ENCODE measurements at places on chromosomes 11 and 22.

DNA sequence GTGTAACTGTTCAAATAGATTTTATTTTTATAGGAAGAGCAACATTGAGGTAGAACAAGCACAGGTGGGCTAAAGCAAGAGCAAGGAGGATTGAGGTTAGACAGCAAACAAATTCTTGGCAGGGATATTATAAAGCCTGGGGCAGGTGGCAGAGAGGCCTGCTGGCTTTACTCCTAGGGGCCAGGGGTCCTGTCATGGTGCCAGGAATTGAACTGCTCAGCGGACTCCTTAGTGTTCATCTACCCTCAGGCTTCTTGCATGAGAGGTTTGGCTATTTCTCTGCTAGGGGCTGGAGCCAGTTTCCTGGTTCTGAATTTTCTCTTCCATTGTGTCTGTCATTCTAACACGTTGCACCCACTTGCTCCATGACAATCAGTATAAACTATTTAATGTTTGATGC is 217.2 kb upstream of the NCAM1 start:
- DNase-seq: no peak

DNA sequence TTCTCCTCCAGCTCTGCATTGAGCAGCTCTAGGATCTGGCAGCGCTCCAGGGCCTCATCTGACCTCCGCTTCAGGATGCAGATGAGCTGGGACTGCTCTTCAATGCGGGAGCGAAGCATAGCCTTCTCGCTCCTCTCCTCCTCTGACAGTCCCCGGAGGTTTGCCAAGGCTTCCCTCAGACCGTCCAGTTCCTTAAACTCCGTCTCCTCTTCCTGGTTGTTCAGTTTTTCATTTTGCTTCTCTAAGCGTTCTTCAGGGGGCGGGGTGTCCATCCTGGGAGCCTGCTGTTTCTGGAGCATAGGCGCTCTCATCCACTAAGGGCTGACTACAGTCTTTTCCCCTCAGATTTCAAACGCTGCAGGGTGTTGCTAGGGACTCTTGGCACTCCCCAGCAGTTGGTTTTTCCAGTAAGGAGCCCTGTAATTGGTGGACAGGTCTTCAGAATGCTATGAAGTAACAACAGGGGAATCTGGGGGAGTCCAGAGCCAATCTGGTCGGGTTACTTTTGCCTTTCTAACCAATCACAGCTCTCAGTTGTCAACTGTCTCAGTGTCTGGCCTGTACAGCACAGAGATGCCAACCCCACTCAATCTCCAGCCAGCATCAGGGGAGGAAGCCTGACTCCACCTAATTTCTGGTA is at the start of gene CCDC89:
Gene CCDC89 (minus strand): TSS at position 376 of the 640 bp plus-strand sequence. CDS start 65 bp downstream, at position 311.
- DNase-seq: peak; percentile 95

DNA sequence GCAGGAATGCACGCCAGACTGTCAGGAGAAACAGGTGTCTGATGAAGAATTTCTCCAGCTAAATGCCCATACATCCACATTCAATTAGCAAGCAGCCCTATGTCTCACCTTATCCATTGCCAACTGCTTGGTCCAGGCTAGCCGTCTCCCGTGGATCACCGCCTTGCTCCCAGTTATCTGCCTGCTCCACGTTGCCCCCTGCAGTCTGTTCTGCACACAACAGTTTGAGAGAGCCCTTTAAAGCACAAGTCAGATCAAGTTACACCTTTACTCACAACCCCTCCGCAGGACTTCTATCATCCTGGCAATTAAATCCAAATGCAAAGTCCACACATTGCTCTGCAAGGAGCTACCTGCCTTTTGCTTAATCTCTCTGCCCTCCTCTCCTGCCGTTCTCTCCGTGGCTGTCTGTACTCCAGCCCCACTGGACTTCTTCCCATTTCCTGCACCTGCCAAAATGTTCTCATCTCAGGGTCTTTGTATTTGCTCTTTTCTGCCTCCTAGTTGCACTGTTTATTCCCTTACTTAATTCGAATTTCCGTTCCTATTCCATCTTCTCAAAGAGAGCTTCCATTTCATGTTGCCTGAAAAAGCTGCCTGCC is 185.3 kb upstream of the LARGE1 start:
- no peak for DNase-seq

DNA sequence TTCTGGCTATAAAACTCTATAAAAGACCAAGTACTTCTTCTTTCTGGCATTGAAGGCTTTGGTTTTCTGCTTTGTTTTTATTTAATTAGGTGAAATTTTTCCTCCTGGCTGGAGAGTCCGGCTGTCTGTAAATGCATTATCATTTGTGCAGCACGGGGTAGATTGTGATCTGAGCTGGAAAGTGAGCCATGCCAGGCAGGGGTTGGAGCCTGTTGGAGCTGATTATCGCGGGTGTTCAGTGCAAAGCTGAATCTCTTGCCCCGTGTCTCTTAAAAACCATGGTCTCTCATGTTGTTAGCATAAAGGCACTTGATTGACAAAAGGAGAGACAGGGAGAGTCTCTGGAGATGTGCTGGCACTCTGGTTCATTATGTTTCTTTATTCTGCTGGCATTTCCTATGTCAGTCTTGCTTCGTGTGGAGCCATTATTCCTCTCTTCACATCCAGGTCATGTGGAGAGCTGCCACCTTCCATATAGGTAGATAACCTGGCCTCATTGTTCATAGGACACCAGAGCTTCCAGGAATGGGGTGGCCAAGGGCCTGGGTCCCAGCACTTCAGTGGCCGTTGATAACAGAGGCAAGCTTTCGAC is 75.2 kb downstream of the LDLRAD3 start:
- no peak for DNase-seq

- DNase-seq: no peak
These were observed 47.3 kb upstream of the SLC5A1 start for GRCh38 chr22:31995807-31996206.

- no peak for DNase-seq
These were observed 780 bp upstream of the ALDH3B2 start for GRCh38 chr11:67675058-67675747.

- DNase-seq: no peak
These were observed 759.8 kb upstream of the CNTN5 start for GRCh38 chr11:98260983-98261382.

GRCh38 chr22:33909075-33909458 is 11.2 kb downstream of the LARGE1 start:
- DNase-seq: no peak

- DNase-seq: no peak
These were observed 733 bp downstream of the TRIM5 start for GRCh38 chr11:5684036-5684645.

DNA sequence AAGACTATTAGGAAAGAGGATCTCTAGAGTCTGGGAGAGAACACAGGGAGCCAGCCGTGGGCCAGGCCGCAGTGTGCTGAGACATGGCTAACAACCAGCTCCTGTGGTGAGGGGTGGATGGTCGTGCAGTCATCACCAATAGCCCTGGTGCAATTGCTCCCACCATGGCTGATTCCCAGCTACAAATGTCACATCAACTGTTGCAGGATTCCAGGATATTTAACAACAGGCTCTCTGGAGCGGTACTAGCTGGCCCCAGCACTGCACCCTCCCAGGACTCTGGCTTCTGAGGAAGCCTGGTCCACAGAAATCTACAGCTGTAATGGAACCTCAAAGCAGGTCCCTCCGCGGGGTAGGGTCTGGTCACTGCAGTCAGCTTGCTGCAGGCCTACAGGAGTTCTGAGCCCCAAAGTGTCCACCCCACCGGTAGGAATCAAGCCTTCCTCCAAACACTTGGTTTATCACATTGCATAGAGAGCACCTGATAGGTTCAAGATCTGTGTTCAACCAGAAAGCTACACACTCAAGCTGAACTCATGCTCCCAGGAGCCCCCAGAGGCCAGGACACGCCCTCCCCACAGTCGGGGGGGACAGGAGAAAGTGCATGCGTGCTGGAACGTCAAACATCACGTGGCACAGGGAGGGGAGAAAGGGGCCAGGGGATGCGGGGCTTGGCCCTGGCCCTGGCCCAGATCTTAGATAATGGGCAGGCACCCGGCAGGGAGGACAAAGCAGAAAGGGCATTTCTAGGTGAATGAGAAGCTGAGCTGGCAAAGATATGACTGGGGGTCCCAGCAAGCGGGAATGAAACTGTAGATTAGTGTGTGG is 609.0 kb downstream of the TBC1D22A start:
- DNase-seq: no peak

- DNase-seq: no peak
These were observed 328.8 kb downstream of the TBC1D22A start for GRCh38 chr22:47091246-47091651.

DNA sequence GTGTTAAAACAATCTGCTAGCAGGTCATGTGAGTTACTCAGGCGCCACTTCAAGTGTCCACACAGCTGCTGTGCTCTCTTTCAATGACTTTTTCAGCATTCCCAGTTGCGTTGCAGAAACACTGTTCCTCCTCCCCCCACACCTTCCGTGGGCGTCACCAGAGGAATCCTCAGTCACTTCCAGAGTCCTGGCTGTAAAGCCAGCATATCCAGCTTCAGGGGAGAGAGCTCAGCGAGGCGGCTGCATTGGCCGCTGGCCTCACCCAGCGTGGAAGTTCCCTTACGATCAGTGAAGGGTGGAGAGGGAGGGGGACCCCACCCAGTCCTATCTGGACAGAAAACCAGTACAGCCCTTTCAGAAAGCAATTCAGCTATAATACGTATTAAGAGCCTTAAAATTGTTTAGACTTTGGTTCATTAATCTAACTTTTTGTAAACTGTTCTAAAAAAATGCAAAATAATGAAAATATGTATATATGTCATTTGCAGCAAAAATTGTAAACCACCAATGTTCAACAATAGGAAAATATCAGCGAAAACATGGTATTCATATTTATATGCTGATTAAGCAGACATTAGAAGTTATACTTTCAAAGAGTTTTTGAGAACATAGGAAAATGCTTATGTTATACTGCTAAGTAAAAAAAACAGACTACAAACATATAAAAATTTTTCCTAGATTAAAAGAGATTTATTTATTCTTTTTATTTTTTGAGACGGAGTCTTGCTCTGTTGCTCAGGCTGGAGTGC is 2.8 kb upstream of the ANO9 start:
- DNase-seq: no peak

Data from DMS 273 treated with DMSO at 0.1 percent for 48 hours (cell line).